ENCODE measurements at places on chromosomes 1 and 21.

- no peak for DNase-seq
Measured at GRCh38 chr1:22776035-22776613, 65.5 kb downstream of the EPHB2 start.

GRCh38 chr1:6547301-6547700, 7.0 kb downstream of the NOL9 start:
- DNase-seq, result no peak

- no peak for DNase-seq
Measured at GRCh38 chr1:41495210-41495948, 10.9 kb upstream of the EDN2 start.

- DNase-seq, result no peak
Measured at GRCh38 chr1:178945763-178946266, 74.9 kb upstream of the ANGPTL1 start.

DNA sequence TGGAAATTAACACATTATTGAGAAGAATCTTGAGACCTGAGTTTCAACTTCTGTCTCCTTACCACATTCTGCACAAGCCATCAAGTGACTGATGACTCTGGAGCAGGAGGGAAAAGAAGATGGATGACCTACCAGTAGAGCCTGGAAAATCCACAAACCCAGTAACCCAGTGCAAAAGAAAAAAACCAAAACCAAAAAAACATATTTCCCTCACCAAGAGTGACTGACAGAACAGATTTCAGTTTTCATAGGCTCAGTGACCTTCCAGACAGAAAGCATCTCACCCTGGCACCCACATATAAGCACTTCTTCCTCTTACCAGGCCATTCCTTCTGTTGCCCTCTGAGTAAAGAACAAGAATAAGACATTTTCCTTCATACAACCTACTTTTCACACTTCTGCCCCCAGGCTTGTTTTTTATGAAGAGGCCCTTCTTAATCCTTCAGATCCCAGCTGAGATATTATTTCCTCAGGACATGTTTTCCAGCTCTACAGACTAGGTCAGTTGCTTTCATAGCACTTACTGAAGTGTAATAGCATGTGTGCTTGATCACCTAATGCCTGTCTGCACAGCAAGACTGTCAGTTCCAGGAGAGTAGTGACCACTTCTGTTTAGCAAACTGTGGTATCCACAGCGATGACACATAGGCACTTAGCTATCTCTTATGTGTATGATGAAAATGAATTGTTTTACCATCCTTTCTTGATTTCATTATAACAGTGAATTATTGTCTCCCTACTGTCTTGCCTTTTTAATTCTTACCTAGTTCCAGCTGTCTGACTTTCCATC, 4.0 kb downstream of the TSACC start:
- no peak for DNase-seq

- DNase-seq, result no peak
Measured at GRCh38 chr1:90381598-90381997, 335.5 kb downstream of the BARHL2 start.

DNA sequence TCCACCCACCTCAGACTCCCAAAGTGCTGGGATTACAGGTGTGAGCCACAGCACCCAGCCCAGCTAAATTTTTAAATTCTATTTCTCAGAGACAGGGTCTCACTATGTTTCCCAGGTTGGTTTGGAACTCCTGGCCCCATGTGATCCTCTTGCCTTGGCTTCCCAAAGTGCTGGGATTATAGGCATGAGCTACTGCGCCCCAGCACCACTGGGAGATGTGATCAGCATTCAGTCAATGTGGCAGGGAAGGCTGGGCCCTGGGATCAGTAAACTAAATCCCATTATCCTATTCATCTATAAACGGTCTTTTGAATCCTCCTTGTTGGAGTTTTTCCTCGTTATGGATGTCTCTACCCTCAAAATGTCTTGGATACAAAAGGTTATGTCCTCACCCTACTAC, 113.5 kb downstream of the PGBD5 start:
- no peak for DNase-seq

- DNase-seq, result no peak
Measured at GRCh38 chr1:44347280-44347679, 7.8 kb downstream of the ERI3 start.

- DNase-seq, result no peak
Measured at GRCh38 chr1:247760456-247760855, at the start of gene OR1C1. Gene OR1C1 (minus strand): TSS chr1:247760556. CDS start chr1:247758406, 2,150 bp downstream.

- DNase-seq, result no peak
Measured at GRCh38 chr1:30314591-30314990, 408.8 kb downstream of the MATN1 start.

GRCh38 chr1:160103658-160104408, 5.4 kb upstream of the IGSF8 start:
- DNase-seq, result no peak

- DNase-seq, result no peak
Measured at GRCh38 chr21:40140675-40141074, 273.4 kb downstream of the PCP4 start.

- no peak for DNase-seq
Measured at GRCh38 chr21:33984021-33984481, 68.4 kb upstream of the ATP5PO start.

DNA sequence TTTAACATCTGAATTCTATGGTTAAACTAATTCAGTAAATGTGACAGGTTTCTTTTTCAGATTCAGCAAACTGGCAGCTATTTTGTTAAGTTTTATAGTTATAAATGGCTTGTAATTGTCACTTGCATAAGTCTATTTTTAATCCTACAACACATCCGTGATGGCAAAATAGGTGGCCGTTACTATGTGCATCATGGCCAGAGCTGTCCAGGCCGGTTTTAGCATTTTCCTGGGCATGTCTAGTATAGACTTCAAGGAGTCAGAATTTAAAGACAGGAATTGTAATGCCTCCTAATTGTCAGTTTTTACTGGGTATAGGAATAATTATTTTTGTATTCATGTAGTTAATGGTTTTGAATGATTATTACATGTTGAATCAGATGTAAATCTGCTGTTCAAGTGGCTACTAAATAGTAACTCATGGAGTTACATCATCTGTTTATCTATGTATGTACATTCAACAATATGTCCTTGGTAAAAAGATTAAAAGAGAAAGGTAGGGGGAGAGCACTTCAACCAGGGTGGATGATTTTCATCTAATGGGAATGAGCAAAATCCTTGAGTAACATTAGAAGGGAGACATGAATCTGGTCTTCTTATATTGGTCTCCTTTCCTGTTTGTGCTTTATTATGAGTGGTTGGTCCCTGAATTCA, 3.2 kb upstream of the B3GALT2 start:
- DNase-seq, result no peak

DNA sequence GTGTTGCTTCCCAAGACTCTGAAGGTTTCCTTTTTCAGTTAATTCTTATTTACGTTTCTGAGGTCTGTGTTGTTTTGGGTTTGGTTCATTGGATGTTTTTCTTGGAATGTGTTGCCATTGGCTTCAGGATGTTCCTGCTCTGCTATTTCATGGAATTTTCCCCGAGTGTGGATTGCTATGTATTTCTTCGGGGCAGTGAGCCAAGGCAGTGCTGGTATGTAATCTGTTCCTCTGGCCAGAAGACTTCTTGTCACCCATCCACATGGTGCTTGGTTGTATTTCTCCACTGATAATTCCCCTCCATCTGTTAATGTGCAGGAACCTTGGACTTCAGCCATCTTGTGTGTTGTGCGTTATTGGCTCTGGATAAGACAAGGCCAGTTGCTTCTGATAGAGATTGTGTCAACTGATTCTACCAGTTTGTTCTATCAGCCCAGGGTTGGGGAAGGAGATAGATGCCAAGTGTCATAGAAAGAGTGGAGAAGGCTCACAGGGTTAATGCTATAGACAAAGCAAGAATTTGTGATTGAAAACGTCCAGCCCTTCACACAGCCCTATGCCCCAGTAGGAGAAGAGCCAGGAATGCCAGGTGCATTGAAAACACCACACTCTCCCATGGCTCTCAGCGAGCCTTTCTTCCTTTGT, 505.2 kb downstream of the PLPP3 start:
- DNase-seq, result no peak

DNA sequence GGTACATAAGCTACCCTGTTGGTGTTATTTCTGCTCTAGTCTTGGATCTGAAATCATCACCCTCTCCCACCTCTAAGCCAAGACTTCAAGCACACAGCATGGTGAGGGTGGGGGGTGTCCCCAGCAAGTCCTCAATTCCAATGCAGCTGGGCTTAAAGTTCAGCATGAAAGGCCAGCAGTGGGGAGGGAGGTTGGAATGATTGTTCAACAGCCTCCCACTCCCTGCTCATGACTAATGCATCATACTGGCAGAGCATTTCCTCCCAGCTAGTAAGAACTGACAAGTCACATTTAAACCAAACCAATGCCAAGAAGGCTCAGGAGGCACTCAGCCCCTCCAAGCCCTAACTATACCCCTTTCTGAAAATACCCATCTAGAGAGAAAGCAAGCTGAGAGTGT, 50.1 kb downstream of the TIAM1 start:
- DNase-seq, result no peak

DNA sequence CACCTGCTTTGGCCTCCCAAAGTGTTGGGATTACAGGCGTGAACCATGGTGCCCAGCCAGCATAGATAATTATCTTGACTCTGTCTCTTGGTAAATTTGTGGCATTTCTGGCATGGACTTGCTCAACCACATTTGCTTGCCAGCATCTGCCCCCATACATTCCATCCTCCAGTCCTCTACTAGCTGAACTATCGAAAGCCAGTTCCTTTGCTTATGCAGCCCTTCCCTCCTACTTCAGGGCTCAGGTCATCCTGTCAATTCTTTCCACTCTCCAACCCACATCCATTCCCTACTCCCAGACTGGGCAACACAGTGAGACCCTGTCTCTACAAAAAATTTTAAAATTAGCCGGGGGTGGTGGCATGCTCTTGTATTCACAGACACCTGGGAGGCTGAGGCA, 13.0 kb upstream of the UQCRHL start:
- DNase-seq, result no peak

Data from activated CD4-positive, CD25-positive, alpha-beta regulatory T cell treated with anti-CD3 and anti-CD28 coated beads, Interleukin-2, amount 50 U/mL, for 16 hours (primary cell).